ENCODE measurements at places on chromosomes 5 and 9. TPM values are rescaled to one million over a fixed set of nuclear protein-coding genes. Genes with fewer than 3 reads are reported as not detected.

The PTCD2 gene
- total RNA-seq = 11.9 TPM

The CCDC152 gene
- 0.26 TPM for total RNA-seq

The C8G gene
- total RNA-seq = 0.72 TPM

The HSPA9 gene
- 293 TPM for total RNA-seq

The ITK gene
- total RNA-seq = not detected

The ANKRD18A gene
- total RNA-seq = not detected

The COL27A1 gene
- 12.7 TPM for total RNA-seq

The TMEM215 gene
- not detected for total RNA-seq

The TAF11L10 gene
- not detected for total RNA-seq

The CORO2A gene
- 0.73 TPM for total RNA-seq

The ENTREP1 gene
- 0.33 TPM for total RNA-seq

The MAML1 gene
- total RNA-seq = 9.7 TPM

The MYOT gene
- not detected for total RNA-seq

Measured in smooth muscle cell of the pulmonary artery (primary cell).